ENCODE measurements at places on chromosomes 12 and 14.

GRCh38 chr12:99960311-99960710 is 24.4 kb downstream of the ANKS1B start:
- DNase-seq, result no peak

GRCh38 chr14:23525611-23526010 is 26.0 kb downstream of the ZFHX2 start:
- no peak for DNase-seq

GRCh38 chr12:29152223-29152868 is 3.3 kb downstream of the FAR2 start:
- DNase-seq, result no peak

DNA sequence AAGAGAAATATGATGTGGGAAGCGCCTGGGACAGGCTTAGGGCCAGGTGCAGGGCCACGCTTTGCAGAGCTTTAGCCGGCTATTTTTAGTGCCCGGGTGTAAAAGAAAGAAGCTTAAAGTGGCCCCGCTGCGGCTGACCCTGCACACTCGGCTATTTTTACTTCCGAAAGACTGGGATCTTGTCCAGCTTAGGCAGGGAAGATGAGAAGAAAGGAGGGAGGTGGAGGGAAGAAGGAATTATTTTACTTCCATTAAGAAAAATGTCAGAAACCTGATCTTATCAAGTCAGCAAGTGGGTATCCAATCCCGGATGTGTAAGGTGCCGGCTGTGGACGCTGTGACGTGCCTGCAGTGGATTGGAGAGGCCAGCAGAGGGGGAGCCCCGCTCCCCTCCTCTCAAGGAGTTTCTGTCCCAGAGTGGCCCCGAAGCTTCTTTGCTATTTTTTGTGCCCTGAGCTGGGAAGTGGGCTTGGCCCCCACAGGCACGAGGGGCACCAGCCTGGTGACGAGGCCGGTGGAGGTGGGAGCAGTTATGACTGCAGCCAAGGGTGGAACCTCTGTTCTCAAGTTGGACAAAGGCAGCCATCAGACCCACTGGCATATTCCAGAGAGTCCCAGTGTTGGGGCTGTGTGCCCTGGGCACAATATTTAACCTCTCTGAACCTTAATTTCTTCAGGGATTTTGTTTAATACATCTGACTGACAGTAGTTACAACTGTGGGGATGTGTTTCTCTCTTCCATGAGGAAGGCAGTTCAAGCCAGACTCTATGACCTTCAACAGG is 97.7 kb downstream of the ESRRB start:
- DNase-seq, result no peak

DNA sequence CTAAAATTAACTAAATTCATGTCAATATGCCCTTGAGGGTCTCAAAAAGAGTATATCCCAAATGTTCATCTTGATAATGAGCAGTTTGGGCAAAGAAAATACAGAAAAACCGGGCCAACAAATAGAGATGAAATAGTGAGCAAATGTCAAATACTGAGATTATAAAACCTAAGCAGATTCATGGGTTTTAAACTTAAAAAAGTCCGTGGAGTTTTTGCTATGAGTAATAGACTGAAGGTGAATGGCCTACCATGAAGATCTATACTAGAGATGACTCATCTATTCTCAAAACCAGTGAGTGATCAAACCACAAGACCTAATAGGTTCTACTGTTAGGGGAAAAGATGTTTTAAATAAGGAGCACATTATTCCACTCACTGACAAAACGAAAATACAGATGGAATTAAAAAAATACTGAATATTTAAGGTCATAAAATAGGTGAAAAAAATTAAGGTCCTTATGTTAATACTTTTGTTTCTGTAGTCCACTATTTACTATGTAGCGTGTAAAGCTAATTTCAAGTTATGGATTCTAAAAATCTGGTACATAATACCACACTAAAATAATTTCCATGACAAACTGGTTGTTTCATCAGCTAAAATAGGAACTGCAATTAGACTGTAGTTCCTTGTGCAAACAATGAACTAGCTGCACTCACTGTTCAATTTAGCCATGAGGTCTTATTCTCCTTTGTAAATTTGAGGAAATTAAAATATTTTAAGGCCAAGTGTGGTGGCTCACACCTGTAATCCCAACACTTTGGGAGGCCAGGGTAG is 5.0 kb downstream of the HNRNPC start:
- no peak for DNase-seq

- DNase-seq, result no peak
Measured at GRCh38 chr12:104024348-104024747, 25.6 kb downstream of the GLT8D2 start.

GRCh38 chr12:60398547-60398946 is 802.7 kb downstream of the SLC16A7 start:
- DNase-seq, result no peak

DNA sequence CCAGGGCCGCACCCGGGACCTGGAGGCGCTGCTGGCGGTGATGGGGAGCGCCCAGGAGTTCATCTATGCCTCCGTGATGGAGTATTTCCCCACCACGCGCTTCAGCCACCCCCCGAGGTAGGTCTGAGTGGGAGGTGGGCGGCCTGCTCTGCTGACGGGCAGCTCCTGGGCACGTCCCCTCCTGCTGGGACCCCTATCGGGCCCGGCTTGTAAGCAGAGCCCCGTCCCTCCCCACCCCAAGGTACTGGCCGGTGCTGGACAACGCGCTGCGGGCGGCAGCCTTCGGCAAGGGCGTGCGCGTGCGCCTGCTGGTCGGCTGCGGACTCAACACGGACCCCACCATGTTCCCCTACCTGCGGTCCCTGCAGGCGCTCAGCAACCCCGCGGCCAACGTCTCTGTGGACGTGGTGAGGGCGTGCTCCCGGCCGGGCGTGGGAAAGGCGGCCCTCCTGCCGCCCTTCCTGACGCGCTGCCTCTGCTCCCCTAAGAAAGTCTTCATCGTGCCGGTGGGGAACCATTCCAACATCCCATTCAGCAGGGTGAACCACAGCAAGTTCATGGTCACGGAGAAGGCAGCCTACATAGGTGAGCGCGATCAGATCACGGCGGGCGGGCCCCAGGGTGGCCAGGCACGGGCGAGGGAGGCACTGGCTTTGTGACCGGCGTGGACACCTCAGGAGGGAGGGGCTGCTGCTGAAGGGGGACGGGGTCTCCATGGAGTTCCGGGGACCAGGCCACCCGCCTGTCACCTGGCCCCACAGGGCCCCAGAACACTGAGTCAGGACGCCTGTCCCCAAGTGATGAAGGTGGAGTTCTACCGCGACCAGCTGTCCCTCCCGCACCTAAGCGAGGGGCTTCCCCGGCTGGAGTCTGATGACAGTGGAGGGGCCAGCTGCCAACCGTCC is 7.3 kb downstream of the PLD4 start:
- no peak for DNase-seq

DNA sequence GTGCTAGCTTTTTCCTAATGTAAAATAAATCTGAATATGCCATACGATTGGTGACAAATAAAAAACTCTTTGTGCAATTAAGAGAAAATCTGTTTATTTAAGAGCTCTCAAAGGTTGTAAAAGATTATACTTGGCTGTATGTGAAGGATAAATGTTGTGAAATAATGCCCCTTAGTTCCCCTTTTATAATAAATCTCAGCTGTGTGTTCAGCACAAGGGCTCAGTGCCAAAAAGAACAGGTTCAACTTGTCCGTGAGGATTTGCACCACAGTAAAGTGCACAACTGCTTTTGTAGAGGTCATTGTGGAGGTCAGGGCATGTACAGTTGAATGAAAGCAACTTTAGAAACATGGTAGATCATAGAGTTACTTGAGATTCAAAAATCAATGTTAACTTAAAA is 118.6 kb downstream of the TRMT5 start:
- DNase-seq, result no peak

- DNase-seq, result no peak
Measured at GRCh38 chr12:130956009-130956408, 2.3 kb downstream of the ADGRD1 start.

DNA sequence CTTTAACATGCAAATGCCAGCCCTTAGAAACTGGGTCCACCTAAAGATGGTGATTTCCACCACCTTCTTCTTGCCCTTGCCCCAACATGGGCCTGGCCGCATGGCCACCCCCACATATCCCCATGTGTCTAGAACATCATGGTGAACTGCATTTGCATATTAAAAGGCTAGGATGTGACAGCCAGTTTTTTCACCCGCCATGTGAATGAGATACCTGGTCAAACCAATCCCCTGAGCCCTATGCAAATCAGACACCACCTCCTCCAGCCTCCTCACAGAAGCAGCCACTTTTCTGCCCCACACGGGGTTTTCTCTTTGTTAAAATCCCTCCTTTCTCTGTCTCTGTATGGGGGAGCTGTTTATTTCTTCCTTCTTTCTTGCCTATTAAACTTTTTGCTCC is 1322.5 kb downstream of the FSCB start:
- no peak for DNase-seq

- no peak for DNase-seq
Measured at GRCh38 chr14:67529947-67530935, 2.8 kb upstream of the PLEKHH1 start.

DNA sequence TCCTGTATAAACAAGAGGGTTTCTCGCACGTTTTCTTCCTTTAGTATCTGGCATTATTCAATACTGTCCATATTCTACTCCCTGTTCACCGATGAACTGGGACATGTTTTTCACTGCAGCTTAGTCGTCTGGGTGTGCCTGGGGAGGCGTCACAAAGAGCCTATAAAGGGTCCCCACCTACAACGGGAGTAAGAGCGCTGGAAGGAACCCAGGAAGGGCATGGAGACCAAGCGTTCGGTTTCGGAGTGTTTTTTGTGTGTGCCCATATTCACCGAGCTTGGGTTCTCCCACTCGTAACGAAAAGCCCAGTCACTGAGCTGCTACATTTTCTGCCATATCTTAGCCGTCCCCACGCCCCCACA is 592 bp upstream of the USP15 start:
- DNase-seq, result no peak

DNA sequence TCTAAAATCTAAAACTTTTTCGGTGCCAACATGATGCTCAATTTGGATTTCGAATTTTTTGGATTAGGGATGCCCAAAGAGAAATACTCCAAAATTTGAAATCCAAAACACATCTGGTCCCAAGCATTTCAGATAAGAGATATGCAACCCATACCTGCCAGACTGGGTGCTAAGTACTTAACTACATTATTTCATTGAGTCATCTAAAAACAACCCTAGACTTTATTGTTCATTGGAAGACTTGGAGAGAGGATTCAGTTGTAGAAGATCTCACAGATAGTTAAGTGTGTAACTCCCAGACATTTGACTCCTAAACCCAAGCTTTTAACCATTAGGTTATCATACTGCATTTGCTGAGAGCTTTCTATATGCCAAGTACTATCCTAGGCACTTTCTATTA is 102.2 kb downstream of the BCAT1 start:
- DNase-seq, result no peak

GRCh38 chr12:7951671-7952070 is 15.7 kb upstream of the SLC2A3 start:
- no peak for DNase-seq

DNA sequence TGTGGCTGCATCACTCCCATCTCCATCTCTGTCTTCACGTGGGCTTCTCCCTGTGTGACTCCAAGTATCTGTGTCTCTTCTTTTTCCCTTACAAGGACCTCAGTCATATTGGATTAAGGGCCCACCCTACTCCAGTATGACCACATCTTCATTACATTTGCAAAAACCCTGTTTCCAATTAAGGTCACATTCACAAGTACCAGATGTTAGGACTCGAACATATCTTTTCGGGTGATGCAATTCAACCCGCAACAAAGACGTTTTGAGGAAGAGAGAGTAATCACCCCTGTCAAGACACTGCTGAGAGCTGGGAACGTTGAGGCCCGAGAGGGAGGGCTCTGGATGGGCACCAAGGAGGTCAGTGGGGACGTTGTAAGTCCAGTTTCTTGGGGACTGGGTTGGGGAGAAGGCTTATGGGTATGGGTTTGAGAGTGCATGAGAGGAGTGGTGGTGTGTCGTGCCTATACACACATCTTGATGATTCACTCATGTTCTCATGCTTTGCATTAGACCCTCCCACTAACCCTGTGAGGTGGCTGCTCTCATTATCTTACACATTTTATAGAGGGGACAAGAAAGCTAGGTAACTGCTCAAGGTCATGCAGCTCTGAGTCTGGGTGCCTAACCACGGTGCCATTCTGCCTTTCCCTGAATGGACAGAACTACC is 12.1 kb upstream of the IFI27 start:
- no peak for DNase-seq

DNA sequence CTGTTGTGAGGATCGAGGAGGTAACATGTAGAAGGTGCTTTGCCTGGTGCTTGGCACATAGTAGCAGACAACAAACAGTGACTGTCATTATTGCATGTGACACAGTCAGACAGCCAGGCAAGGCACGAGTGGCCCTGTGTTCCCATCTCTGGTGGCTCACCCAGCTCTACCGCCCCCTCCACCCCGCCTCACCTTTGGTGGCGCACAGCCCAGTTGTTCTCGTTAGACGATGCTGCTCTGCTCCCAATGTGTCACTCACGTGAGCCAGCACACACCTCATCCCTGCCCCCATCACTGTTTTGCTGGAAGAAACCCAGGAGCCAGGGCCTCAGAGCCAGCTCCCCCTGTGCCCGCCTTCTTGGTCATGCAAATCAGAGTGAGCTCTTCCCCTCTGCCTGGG is 113.3 kb downstream of the CALM1 start:
- DNase-seq, result no peak

GRCh38 chr12:104056419-104056972 is 6.5 kb upstream of the GLT8D2 start:
- no peak for DNase-seq

DNA sequence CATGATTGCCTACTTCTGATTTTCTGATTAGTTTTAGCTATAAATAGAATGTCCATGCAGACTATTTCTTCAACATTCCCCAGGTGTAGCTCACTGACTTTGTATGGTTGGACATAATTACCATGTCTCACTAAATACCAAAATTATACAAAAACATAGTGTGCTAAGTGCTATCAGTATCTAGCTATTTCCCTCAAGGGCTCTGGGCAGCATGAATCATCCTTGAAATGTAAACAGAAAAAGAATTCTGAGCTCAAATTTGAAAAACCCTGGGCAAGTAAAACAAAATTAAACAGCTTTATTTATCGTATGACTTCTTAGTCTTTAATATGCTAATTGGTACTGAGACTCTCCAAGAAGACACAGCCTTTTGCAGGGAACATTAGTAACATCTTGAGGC is 82.9 kb downstream of the SPATA7 start:
- DNase-seq, result no peak

- no peak for DNase-seq
Measured at GRCh38 chr12:97301576-97301975, 161.0 kb upstream of the RMST start.

GRCh38 chr12:103858953-103859601 is 18.0 kb upstream of the NT5DC3 start:
- DNase-seq, result peak; percentile 61

DNA sequence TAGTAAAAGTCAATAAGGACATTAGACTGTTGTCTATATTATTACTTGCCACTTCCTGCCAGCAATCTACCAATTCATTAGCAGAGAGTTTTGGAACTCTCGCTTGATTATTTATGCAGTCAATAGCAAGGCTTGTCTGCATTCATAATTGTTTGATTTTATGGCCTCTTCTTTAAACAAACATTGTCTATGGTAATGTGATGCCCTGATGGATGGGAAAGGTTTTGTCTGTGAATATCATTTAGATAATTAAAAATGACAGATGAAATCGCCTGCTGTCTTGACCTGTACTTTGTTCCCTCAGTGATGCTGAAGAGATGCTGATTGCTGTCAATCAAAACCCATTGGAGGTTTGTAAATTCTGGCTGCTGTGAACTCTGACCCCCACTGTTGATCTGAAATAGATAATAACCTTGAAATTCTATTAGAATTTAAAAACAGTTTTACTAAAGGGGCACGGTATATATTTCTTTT is 455.3 kb downstream of the NPAS3 start:
- no peak for DNase-seq

GRCh38 chr12:13171921-13172859 is 24.3 kb upstream of the EMP1 start:
- DNase-seq, result peak; percentile 7

Data from T1000 (cell line).